ENCODE measurements at places on chromosomes 4 and X. TPM values are rescaled to one million over a fixed set of nuclear protein-coding genes. Genes with fewer than 3 reads are reported as not detected.
A peak's percentile ranks its signal among the peaks of the same experiment; 100 is the strongest.

- H3K27me3 ChIP-seq = no peaks in the 10 kb centered on the region
- no peak overlapping the region for H3K27ac ChIP-seq
- H3K4me1 ChIP-seq = peaks cover 6% of the 10 kb centered on the region
- no peak overlapping the region for H3K4me3 ChIP-seq
- H3K36me3 ChIP-seq = no peaks in the 10 kb centered on the region
These were observed 87.0 kb upstream of the RPL34 start for GRCh38 chr4:108533245-108533844.

DNA sequence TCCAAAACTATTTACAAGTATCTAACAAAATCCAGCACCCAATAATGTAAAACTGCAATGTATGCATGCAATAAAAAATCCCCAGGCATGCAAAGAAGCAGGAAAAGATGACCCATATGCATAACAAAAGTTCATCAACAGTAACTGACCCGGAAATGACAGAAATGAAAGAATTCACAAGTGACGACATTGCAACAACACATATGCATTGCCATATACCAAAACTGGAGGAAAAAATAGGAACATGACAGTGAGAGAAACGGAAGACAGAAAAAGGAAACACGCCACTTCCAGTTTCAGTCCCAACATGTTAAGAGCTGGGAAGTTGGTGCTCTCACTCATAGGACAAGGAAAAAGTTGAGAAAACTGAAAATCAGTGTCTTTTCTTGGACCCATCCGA lies 154.6 kb downstream of the EVC2 start:
- no peak for DNase-seq
- H3K36me3 ChIP-seq = peaks cover 71% of the 10 kb centered on the region
- no peak overlapping the region for H3K27ac ChIP-seq
- H3K4me3 ChIP-seq = no peak overlapping the region
- no peaks in the 10 kb centered on the region for H3K4me1 ChIP-seq

- no peaks in the 10 kb centered on the region for H3K27me3 ChIP-seq
- H3K4me3 ChIP-seq = no peak overlapping the region
- H3K36me3 ChIP-seq = no peaks in the 10 kb centered on the region
- DNase-seq = no peak
- H3K27ac ChIP-seq = peak overlapping the region; percentile 2
- peaks cover 10% of the 10 kb centered on the region for H3K4me1 ChIP-seq
These were observed 85.5 kb upstream of the TET2 start for GRCh38 chr4:105061136-105061696.

- peak overlapping the region; percentile 65 for H3K27ac ChIP-seq
- no peak for DNase-seq
- no peak overlapping the region for H3K4me3 ChIP-seq
- H3K36me3 ChIP-seq = no peaks in the 10 kb centered on the region
- no peaks in the 10 kb centered on the region for H3K27me3 ChIP-seq
These were observed 101.0 kb downstream of the OPHN1 start for GRCh38 chrX:68332201-68332731.

GRCh38 chr4:159206427-159206871 lies 103.6 kb downstream of the RAPGEF2 start:
- no peak for DNase-seq
- H3K4me1 ChIP-seq = no peaks in the 10 kb centered on the region
- no peaks in the 10 kb centered on the region for H3K36me3 ChIP-seq
- H3K27ac ChIP-seq = no peak overlapping the region
- no peak overlapping the region for H3K4me3 ChIP-seq

DNA sequence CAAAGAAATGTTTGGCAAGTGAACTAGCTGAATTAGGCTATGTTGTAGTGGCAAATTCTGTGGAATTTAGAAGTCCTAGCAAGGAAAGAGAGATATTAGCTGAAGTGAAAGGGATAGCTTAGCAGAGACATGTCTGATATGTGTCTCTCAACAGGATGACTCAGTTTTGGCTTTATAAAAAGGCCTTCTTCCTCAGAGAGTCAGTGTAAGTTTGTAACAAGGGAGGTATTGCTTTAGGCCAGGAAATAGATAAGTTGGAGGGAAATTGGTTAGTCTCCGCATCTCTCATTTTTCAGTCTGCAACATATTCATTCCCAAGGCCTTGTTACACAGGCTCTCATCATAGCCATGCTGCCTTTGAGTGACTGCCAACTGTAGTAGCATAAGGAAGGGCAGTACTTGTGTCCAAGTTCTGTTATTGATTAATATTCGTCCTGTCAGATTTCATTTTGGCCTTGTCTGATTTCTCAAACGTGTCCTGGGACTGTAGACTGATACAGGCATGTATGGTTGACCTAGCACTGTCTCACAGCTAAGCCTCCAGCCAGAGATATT lies 4.0 kb downstream of the TMEM164 start:
- peaks cover 16% of the 10 kb centered on the region for H3K27me3 ChIP-seq
- H3K36me3 ChIP-seq = no peaks in the 10 kb centered on the region
- no peak overlapping the region for H3K4me3 ChIP-seq
- no peak for DNase-seq

- H3K27me3 ChIP-seq = no peaks in the 10 kb centered on the region
- no peak overlapping the region for H3K27ac ChIP-seq
- no peaks in the 10 kb centered on the region for H3K4me1 ChIP-seq
- no peak overlapping the region for H3K4me3 ChIP-seq
- no peak for DNase-seq
These were observed 44.2 kb downstream of the NAT8L start for GRCh38 chr4:2103127-2103842.

DNA sequence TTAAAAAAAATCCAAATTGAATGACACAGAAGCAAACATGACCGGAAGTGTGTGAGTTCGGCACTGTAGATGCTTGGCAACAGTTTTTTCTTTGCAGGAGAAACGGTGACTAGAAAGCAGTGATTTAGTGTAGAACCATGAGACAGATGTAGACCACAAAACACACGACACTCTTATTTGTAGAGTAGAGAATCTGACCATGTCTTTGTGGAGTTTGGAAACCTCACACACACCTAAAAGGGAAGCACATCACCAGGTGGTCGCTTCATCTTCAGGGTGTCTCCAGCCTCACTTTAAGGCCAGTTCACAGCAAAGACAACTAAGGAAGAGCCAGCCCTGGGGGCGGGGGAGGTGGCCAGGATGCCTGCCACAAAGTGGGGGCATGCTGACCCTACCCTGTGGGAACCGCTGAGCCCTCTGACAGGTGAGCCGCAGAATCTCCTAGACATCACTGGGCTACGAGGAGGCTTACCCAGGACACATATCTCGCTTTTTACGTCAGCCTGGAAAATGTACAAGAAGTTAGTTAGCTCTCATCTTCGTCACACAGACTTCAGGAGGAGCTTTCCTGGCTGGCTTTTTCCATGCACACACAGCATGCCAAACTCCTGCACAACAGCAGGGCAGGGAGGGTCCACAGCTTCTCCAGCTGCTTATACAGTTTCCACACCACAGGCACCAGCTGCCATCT lies 64.4 kb upstream of the PDLIM3 start:
- no peak overlapping the region for H3K27ac ChIP-seq
- H3K4me3 ChIP-seq = no peak overlapping the region
- H3K27me3 ChIP-seq = no peaks in the 10 kb centered on the region
- H3K4me1 ChIP-seq = no peaks in the 10 kb centered on the region

DNA sequence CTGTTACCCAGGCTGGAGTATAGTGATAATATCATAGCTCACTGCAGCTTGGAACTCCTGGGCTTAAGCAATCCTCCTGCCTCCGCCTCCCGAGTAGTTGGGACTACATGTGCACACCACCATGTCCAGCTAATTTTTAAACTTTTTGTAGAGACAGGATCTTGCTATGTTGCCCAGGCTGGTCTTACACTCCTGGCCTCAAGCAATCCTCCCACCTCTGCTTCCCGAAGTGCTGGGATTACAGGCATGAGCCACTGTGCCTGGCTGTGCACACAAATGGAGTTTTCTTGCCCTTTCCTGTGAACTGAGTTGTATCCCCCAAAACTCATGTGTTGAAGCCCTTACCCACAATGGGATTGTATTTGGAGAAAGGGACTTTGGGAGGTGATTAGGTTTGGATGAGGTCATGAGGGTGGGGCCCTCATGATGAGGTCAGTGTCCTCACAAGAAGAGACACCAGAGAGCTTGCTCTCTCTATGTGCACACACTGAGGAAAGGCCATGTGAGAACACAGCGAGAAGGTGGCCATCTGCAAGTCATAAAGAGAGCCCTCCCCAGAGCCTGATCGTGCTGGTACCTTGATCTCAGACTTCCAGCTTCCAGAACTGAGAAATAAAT lies 40.1 kb downstream of the DDX3X start:
- H3K27me3 ChIP-seq = no peaks in the 10 kb centered on the region
- H3K4me1 ChIP-seq = no peaks in the 10 kb centered on the region
- no peaks in the 10 kb centered on the region for H3K36me3 ChIP-seq
- H3K27ac ChIP-seq = no peak overlapping the region

- DNase-seq = no peak
- H3K27me3 ChIP-seq = no peaks in the 10 kb centered on the region
- H3K36me3 ChIP-seq = no peaks in the 10 kb centered on the region
- no peak overlapping the region for H3K4me3 ChIP-seq
- H3K4me1 ChIP-seq = no peaks in the 10 kb centered on the region
- no peak overlapping the region for H3K27ac ChIP-seq
These were observed 1.9 kb upstream of the GJB1 start for GRCh38 chrX:71221145-71221544.

DNA sequence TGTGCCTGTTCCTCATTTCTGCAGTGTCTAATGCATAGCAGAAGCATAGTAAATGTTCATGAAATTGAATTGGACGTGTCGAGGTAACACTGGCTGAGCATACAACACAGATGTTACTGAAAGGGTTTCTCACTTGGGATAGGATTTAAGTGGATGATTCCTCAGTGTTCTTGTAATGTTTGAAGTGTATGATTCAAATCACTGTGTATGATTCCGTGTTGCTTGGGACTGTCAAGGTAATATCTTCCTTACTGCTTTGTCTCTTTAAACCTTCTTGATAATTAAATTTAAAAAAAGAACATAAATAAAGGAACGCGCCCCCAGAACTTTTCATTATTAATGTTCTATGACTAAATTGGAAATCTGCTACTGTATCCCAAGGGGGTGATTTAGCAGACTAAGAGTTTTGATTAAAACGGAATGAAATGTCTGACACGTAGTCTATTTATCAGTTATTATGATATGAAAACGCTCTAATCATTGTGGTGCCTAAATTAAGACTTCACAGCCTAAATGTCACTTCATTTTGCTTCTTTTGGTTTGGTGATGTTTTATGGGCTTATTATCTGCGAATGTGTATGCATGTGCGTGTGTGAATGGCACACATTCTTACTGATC lies 696.9 kb upstream of the EPHA5 start:
- no peak overlapping the region for H3K4me3 ChIP-seq
- no peaks in the 10 kb centered on the region for H3K4me1 ChIP-seq
- no peaks in the 10 kb centered on the region for H3K27me3 ChIP-seq
- no peak overlapping the region for H3K27ac ChIP-seq
- no peak for DNase-seq

GRCh38 chrX:39896951-39897740 lies 200.6 kb downstream of the BCOR start:
- no peaks in the 10 kb centered on the region for H3K27me3 ChIP-seq
- no peak overlapping the region for H3K4me3 ChIP-seq
- H3K36me3 ChIP-seq = no peaks in the 10 kb centered on the region
- no peak overlapping the region for H3K27ac ChIP-seq

DNA sequence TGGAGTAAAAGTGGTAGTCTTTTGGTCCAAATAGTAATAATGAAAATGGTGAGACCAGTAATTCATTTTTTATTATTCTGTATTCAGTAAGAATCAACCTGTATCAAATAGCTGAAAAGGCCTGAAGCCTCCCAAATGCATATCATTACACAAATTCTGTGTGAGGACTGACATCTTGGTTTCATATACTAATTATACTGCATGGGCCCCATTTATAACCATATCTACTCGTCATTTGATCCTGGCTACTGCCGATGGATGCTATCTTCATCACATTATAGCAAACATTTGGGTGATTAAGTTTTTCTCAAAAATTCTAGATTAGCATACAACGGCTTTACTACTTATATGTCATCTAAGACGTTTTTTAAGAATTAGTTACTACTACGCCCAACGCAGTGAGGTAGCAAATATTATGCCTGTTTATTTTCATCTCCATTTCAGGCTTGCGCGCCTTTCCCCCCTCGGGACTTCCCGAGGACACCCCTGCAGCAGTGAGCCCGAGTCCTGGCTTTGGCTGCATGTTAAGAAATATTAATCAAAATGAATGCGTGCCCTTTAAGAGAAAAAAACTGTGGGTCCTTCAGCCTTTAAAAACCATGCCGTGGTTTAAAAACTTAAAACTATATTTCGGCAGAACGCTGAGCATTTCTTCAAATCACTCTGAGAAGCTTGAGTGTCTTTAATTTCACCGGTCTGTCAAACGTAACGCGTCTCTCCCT lies 814 bp upstream of the MMAA start:
- peak overlapping the region; percentile 82 for H3K4me3 ChIP-seq
- H3K36me3 ChIP-seq = no peaks in the 10 kb centered on the region
- no peak for DNase-seq

DNA sequence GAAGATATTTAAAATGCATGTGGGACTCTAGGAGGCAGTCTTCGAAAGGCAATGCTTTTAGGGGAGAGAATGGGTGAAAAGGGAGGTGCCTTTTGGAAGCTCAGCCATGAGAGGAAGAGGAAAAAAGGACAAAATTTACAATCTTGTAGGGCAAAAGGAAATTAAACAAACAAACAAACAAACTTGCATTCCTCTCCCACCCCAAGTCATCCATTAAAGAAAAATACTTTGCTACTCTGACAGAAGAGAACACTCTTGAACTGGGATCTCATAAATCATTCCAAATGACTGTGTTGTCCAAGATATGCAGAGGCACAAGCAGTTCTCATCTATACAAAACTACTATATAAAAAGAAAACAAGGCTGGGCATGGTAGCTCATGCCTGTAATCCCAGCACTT lies 46.7 kb downstream of the HELQ start:
- DNase-seq = no peak
- H3K4me3 ChIP-seq = no peak overlapping the region
- H3K27me3 ChIP-seq = no peaks in the 10 kb centered on the region
- H3K36me3 ChIP-seq = no peaks in the 10 kb centered on the region
- no peaks in the 10 kb centered on the region for H3K4me1 ChIP-seq

Gene CXCL1
- 1.3 TPM for total RNA-seq

Gene RASL11B
- total RNA-seq = 8.1 TPM

Gene GAGE12F
- total RNA-seq = not detected

Gene NKX6-1
- 0.21 TPM for total RNA-seq

Gene CXCL11
- total RNA-seq = not detected

Gene P2RY10
- not detected for total RNA-seq

Gene CENPI
- 2.1 TPM for total RNA-seq

Gene S100P
- total RNA-seq = not detected

Gene MAGEA8
- not detected for total RNA-seq

Measured in tibial nerve (tissue), 4 donors.